ENCODE measurements at places on chromosomes 5 and 9.
A peak's percentile ranks its signal among the peaks of the same experiment; 100 is the strongest.

DNA sequence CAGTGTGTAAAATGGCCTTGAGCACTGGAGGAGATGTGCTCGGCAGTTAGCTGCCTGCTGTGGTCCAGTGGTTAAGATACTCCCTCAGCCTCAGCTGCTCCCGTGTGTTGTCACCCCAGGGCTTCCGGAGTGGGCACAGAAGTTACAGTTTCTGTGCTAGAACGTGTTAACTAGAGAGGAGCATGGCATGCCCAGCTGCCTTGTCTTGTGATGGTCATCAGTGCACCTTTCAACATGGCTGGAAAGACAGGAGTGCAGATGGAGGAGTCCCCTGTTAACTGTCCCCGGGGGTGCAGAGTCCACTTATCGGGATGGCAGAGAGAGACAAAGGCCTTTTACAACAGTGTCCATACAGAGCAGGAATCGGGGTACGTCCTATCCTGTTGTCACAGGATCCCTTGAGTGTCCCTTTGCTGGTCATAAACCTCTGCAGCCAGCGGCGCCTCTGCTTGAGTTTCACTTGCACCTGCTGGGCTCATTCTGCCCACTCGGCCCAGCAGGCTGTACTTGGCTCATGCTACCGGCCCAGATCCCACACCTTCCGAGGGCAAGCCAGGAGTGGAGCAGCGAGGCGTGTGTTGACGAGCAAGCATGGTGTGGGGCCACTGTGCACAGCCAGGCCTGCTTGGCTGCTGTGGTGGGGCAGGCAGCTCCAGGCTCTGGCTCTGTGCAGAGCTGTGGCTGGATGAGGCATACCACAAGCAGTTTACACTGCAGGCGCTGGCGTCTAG lies 112.6 kb downstream of the EHMT1 start:
- DNase-seq = no peak

DNA sequence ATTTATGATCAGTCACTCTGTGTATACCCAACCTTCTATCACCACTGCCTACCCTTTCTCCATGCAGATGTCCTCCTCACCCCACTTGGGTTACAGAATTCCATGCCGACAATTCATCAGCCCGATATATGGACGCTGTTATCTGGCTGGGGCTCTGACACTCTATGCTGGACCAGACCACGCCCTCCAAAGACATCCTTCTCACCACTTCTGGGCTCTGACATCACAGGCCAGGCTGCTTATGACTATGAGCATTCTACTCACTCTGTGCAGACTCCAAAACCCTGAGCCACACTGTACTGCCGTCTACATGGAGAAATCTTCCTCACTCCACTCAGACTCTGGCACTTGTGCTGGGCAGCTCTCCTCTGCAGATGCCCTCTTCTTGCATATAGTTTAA lies 7.6 kb upstream of the AK3 start:
- DNase-seq = no peak

- DNase-seq = no peak
Measured at GRCh38 chr9:38224941-38225340, 155.9 kb upstream of the SHB start.

GRCh38 chr5:59293700-59294099 lies 599.8 kb downstream of the PDE4D start:
- DNase-seq = no peak

DNA sequence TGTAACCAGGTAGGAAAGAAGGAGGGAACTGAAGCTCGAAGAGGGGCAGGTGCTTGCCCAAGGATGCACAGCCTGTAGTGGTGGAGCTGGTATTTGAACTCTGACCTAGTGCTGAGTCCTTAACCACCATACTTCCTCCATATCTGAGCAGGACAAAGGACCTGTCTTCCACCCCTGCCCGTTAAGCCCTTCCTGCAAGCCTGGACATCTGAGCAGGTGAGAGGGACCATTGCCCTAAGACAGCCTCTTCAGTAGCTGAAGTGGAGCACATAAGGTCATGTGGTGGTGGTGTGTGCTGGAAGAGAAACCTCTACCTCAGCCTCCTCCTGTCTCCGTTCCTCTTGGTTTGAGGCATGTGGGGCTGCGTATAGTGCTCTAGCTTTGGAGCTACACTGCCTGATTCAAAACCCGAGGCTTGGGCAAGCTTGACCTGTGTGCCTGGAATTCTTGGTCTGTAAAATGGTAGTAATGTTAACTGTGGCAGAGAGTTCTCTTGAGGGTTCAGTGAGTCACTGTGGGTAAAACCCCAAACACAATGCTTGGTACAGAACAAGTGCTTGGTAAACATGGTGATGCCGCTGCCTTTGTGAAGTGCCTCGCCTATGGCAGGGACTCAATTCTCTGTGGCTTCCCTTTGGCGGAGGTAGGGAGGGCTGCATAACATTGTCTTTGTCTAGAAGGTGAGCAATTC lies 7.4 kb downstream of the GALNT10 start:
- peak; percentile 65 for DNase-seq

DNA sequence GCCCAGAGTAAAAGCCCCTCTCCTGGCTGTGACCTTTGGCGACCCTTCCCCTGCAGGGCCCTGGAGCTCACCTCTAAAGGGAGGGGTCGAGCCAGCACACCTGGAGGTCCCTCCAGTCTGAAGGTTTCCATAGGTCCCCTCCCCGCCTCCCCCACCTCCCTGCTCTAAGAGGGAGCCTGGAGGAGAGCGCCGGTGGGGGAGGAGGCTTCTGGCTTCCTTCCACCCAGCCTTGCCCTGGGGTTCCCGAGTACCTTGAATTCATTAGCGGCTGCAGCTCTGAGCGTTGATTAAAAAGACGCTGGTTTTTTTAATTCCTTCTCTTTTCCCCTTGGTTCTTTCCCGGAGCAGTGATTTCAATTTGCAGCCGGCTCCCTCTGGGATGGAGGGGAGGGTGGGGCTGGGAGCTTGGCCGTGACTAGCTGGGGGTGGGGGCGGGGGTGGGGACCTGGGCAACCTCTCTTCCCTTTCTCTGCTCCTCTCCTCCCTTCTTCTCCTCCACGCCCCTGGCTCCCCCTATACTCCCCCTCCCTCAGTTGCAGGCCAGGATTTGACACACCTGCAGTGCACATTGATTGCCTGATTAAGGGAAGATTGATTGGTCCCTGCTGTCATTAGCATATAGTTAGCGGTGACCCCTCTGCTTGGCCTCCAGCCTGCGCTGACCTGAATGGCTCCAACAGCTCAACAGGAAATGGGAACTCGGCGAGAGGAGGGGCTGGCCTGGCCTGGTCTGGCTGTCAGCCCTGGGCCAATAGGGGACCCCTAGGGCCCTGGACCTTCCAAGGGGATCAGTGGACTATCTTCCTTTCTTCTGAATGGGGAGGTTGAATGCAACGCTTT lies 67.5 kb upstream of the RAPGEF1 start:
- DNase-seq = no peak

DNA sequence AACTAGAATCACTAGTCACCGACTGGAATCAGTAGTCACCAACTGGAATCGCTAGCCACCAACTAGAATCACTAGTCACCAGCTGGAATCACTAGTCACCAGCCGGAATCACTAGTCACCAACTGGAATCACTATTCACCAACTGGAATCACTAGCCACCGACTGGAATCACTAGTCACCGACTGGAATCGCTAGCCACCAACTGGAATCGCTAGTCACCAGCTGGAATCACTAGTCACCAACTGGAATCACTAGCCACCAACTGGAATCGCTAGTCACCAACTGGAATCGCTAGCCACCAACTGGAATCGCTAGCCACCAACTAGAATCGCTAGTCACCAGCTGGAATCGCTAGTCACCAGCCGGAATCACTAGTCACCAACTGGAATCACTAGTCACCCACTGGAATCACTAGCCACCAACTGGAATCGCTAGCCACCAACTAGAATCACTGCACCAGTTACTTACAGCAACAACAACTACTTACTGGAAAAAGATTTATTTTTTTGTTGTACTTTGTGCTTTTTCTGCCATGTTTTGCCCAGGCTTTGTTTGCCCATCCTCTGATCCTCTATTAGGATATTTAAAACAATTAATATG lies 25.7 kb upstream of the FLT4 start:
- no peak for DNase-seq

GRCh38 chr5:139137697-139138096 lies 60.5 kb downstream of the SIL1 start:
- no peak for DNase-seq

DNA sequence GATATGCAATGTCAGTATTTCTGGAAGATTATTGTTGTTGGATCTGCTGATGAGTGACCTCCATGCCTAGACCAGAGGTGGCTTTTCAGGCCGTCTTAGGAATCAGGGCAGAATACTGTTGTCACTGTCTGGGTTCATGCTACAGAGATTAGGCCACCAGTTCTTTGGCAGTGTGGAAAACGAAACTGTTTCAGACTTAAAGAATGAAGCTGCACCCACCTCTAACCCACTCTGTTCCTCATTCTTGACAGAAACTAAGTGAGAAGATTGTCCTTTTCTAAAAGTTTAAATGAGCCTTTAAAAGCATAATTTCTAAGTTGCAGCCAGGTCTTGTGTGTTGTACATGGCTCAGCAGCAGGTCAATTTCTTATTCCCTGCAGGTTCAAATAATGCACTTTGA lies 444.3 kb downstream of the ENC1 start:
- no peak for DNase-seq

Data from activated CD8-positive, alpha-beta memory T cell treated with anti-CD3 and anti-CD28 coated beads, Interleukin-2, amount 50 U/mL, for 4 hours (primary cell).